ELR (cell line): ENCODE measurements at places on chromosomes 2 and 18.

DNA sequence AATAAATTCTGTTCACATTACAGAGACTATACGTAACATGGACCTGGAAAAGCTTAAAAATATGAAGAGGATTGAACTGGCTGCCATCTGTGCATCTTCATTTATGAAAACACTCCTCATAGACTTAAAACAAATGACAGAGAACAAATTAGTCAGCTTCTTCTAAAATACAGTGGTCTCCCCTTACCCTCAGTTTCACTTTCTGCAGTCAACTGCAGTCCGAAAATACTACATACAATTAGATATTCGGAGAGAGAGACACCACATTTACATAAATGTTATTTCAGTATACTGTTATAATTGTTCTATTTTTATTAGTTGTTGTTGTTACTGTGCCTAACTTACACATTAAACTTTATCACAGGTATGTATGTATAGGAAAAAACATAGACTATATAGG is 6.5 kb downstream of the RNF103 start:
- DNase-seq, result no peak

DNA sequence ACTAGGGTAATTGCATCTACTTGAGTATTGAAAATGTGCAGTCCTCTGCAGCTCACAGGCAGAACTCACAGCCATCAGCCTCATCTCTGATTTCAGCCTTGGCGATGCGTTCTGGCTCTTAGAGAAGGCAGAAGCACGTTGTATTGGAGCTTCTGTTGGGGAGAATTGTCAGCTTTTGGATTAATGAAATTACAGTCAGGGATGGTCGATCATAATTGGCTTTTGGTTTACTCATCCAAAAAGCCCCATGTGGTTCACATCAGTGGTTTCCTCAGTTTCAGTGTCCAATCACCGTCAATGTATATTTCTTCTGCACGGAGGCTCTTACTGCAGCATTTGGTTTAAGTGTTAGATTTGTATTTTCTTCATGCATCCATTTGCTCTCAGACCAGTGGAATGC is 218.5 kb upstream of the SOX11 start:
- DNase-seq, result no peak

- DNase-seq, result no peak
Observed at GRCh38 chr18:68985172-68985820, 187.4 kb downstream of the CCDC102B start.

- peak; percentile 6 for DNase-seq
Observed at GRCh38 chr2:99297994-99298393, 3.0 kb downstream of the LYG1 start.

GRCh38 chr2:28250006-28250405 is 142.7 kb upstream of the FOSL2 start:
- DNase-seq, result peak; percentile 97

DNA sequence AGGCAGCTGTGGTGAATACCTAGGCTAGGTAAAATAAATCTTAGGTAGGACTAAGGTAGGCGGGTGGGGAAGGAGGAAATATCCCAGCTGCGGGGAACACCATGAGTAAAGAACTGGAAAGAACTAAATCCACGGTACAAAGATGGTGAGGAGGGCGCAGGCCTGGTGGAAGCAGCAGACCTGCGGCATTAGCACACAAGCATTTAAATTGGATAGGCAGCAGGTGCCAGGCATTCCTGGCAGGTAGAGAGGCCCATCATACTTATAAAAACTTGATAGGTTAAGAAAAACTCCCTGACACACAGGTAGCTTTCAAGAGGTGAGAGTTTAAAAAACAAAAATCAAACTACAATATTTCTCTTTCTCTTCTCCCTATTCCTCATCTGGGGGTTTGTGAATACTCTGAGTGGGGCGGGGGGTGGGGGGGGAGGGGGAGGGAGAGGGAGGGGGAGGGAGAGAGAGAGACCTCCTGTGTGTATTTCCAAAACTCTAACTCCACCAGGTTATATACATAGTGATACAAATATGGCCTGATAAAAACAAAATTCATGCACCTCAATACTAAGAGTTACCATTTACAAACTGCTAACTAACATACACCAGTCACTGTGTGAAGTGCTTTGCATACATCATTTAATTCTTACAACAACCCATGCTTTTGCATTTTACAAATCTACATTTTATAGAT is 13.5 kb downstream of the AAK1 start:
- DNase-seq, result no peak

GRCh38 chr2:219633276-219634065 is 6.0 kb downstream of the SLC4A3 start:
- no peak for DNase-seq

GRCh38 chr2:133713049-133713580 is 144.9 kb upstream of the NCKAP5 start:
- DNase-seq, result no peak

DNA sequence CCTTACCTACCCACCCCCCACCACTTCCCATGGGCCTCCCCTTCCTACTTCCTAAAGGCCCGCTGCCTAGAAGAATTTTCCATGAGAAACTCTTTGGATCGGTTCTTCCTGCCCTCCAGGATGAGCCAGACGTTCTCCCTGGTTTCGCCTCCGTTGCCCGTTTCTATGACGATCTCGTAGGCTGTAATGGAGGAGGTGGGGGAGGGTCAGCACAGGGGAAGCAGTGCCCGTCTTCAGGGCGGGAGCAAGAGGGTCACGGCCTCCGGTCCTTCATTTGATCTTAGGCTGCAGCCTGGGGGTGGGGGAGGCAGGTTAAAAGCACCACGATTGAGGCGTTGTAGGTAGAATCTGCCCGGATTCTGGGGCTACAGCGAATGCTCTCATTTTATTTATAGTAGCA is 172.0 kb downstream of the LOXHD1 start:
- no peak for DNase-seq

- DNase-seq, result peak; percentile 3
Observed at GRCh38 chr2:21118302-21118920, 5.4 kb upstream of the TDRD15 start.

DNA sequence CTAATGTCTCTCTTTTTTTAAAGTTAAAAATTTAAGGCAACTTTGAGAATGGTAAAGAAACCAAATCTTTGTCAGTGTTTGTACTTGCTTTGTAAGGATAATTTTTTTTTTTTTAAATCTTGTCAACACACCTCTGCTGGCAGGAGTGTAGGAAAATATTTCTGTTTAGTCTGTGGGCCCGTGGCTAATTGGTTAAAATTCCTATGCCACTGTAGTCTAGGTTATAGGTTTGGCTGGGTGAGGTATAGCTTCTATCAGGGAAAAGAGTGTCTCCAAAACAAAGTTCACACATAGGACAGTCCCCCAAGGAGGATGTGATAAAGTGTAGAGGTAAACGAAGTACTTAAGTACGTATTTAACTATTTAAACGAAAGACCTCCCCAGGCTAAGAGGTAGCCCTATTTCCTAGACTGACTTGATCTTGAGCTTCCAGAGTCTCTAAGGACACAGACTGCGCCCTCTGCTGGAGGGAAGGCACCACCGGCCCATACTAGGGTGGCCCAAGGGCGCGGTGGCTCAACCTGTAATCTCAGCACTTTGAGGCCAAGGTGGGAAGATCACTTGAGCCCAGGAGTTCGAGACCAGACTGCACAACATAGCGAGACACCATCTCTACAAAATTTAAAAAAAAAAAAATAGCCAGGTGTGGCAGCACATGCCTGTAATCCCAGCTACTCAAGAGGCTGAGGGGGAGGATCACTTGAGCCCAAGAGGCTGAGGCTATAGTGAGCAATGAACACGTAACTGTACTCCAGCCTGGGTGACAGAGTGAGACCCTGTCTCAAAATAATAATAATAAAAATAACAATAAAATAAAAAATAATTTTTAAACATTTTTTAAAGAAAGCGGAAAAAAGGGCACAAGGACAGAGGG is 8.9 kb downstream of the TEX44 start:
- DNase-seq, result peak; percentile 87

GRCh38 chr2:158969162-158969714 is 798 bp downstream of the TANC1 start:
- no peak for DNase-seq

DNA sequence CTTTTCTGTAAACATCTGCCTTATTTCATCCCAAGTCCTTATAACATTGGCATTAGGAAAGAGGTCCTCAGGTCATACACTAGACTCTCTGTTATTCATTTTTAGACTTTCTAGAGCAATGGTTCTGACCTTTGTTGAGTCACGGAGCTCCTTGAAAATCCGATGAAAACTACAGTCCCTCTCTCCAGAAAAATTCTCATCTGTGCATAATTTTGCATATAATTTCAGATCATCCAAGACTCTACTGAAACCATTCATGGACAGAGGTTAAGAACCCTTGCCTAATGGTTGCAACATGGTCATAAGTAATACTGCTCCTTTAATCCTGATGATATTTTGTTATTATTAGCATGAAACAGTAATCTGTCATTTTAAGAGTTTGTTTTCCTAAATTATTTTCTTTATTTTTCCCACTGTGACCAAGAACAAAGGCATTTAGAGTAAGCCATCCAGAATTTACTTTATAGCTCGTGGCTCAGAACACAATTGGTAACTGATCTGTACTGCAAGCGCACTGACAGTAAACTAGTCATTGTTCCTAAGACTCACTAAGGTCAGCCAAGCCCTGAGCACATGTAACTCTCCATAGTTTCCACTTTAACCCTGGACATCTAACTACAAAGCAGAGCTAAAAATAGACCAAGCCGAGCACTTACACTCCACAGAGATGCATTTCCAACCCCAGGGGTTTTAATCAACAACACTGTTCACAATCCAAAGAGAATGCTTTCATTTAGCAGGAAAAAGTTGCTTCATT is 8.4 kb downstream of the MYOM1 start:
- no peak for DNase-seq

DNA sequence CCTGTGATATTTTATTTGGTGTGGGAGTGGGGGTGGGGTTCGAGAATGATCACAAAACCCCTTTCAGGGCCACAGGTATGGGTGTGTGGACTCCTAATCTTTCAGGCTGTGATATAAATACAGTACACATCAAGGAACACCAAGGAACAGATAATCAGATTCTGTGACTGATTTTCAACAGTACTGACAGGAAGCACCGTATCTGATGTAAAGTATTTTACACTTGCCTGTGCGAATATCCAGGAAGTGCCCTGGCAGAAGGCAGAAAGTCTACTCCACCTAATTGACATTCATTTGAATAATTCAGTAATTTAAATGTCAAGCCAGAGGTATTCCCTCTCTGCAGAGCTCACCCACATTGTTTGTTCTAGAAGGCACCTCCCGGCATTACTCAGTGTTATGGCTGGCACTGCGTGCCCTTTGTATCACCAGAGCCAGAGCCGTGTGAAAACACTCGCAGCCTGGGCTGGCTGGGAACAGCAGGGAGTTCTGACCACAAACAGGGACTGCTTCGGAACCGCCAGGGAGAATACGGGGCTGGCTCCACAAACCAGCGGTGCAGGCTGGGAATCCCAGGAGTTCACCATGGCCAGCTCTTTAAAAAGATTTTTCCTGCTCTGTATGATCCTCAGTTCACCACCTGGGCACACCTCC is 91.8 kb downstream of the ACVR1 start:
- DNase-seq, result peak; percentile 22

DNA sequence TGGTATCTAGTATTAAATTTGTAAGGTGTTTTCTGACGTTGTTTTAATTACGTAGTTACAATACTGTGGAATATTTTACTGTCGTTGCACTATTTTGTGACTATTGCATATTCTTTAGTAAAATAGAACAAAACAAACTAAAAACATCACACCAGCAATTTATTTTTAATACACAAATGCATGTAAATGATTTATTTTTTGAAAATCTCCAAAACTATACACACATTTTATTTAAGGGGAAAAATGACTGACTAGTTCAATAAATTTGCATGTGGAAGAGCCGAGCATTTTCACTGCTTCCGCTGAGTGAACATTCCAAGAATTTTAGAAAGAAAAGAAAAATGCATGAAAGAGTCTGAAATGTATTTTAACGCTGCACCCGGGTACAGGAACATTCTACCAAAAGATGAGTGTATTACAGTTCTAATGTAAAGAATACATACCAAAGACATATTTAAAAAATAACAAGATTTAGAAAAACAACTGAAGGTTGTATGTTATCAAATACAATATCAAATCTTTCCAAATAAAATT is 257.7 kb downstream of the MEIS1 start:
- DNase-seq, result no peak

DNA sequence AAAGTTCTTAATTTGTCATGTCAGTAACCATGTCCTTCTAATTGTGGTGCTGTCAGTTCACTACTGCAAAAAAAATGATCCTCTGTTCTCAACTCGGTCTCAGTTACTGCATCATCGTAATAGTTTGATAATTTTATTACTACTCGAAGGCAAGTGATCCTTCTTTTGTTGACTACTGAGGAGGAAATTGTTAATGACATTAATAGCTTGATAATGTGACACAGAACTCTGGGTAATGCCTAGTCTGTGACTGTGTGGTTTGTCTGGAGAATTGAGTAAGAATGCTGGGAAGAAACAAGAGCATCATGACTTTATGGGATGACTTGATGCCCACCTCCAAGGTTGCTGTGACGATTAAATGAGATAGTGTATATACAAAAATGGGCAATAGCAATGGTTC is 267.2 kb downstream of the LRRTM1 start:
- DNase-seq, result no peak

GRCh38 chr2:27855476-27855875 is 34.7 kb downstream of the RBKS start:
- DNase-seq, result peak; percentile 70

DNA sequence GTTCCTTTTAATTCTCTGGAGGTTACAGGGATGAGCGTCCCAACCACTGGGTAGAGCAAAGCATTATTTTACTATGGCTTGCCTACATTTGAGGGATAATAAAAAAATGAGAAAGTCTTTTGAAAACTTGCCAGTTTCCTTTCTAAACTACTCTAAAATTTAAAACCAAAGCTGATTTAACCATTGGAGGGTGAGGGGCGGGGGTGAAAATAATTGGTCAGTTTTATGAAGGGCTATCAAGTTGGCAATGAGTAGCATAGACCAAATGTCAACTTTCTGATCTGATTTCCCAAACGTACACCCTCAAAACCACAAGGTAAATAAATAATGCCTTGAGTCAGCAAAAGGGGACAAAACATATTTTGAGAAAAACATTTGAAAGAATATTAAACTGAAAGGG is 85.7 kb upstream of the STK17B start:
- no peak for DNase-seq

GRCh38 chr2:114068438-114068837 is 178.5 kb downstream of the ACTR3 start:
- DNase-seq, result peak; percentile 4

DNA sequence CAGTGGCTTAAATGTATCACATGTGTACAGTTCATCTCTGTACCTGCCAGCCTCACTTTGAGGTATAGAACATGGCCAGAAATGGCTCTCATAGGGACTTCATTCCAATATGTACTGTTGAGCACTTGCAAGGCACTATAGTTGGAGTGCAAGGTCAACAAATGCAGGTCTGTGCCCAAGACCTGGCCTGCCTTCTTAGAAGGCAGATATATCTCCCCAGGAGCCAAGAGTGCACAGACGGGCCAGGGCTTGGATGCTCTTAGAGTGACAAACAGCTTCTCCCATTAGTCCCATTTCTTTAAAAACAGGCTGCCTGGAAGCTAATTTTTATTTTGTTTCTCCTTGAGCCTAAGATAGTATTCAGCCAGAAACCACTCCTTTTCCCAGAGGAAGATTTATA is 7.3 kb downstream of the TEX261 start:
- no peak for DNase-seq

DNA sequence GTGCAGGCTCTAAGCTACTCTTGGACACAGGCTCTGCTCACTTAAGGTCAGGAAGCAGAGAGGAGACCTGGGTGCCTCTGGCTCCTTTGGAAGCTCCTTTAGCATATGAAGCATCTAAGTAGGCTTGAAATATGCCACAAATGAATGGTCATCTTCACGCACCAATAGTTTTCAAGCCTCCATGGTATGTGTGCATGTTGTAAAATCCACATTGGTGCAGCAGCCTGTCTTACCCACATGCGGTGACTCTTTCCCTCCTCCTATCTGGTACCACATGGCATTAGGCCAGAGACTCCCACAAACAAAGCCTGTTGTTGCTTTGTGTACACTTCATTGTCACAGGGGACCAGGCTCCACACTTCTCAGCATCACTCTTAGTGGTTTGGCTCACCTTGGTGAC is 442.2 kb upstream of the RAB12 start:
- no peak for DNase-seq
